Stimulated activated CD4-positive, alpha-beta T cell treated with anti-CD3 and anti-CD28 coated beads, Interleukin-1b, Interleukin-23, amount 100 ng/mL, for 1 hour (primary cell): ENCODE measurements at places on chromosomes 3 and 15.

DNA sequence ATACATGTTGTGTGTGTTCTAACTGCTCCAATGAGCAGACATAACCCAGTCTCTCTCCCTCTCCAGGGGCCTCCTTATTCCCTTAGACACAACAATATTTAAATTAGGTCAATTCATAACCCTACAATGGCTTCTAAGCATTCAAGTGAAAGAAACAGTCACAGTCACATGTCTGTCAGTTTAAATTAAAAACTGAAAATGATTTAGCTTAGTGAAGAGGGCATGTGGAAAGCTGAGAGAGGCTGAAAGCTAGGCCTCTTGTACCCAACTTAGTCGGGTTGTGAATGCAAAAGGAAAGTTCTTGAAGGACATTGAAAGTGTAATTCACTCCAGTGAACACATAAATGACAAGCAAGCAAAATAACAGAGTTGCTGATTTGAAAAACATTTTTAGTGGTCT is 1519.6 kb downstream of the OTOL1 start:
- no peak for DNase-seq

DNA sequence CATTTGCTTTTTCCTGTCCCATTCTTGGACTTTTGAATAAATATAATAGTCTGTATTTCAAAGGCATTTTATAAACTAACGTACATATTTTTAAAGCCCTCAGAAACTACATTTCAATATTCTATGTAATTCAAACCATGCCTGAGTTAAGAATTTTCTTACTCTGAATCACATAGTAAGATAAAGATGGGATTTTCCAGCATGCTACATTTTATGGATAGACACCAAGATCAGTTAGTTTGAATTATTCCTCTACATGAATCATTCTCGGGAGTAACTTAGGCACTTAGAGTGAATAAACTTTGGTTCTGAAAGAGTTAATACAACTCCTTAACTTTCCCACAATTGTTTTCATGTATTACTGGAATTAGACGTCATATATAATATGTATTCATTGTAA is 713.3 kb upstream of the CBLB start:
- no peak for DNase-seq

- no peak for DNase-seq
These were observed 14.5 kb downstream of the C3orf20 start for GRCh38 chr3:14689247-14689980.

- DNase-seq = no peak
These were observed 62.7 kb upstream of the RNU6-1 start for GRCh38 chr15:67902579-67903009.

DNA sequence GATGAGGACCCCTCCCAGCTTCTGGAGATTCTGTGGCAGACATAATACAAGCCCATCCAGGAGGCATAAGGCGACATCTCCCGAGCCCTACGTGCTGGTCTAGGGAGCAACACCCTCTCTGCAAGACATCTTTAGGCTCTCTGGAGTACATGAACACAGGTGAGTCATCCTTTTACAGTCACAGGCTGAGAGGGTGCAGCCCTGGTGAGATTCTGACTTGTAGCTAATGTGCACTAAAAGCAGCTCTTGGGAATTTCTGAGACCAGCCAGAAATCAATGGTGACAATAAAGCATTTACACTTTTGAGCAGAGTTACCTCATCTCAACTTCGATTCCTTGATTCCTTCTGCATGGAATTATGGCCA is 131.1 kb downstream of the XXYLT1 start:
- no peak for DNase-seq

GRCh38 chr3:130539005-130539404 is 22.0 kb downstream of the COL6A6 start:
- DNase-seq = peak; percentile 4

- DNase-seq = no peak
These were observed 17.0 kb upstream of the DNAJC19 start for GRCh38 chr3:181006541-181006940.

DNA sequence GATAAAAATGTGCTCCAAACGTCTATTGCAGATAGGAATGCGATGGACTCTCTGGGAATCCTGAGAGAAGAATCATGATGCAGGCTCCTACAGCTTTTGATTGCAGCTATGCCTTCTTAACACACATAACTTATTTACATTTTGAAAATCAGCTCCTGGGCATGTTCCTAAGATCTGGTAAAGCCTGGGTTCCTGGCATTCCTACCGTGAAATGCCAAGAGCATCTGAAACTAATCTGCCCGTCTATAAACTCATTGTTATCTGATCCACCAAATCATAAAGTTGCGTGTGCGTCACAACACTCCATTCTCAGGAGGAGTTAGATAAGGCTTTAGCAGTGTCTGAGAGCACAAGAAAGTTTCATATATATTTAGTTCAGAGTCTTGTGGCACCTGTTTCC is 79.0 kb upstream of the VGLL3 start:
- DNase-seq = no peak

DNA sequence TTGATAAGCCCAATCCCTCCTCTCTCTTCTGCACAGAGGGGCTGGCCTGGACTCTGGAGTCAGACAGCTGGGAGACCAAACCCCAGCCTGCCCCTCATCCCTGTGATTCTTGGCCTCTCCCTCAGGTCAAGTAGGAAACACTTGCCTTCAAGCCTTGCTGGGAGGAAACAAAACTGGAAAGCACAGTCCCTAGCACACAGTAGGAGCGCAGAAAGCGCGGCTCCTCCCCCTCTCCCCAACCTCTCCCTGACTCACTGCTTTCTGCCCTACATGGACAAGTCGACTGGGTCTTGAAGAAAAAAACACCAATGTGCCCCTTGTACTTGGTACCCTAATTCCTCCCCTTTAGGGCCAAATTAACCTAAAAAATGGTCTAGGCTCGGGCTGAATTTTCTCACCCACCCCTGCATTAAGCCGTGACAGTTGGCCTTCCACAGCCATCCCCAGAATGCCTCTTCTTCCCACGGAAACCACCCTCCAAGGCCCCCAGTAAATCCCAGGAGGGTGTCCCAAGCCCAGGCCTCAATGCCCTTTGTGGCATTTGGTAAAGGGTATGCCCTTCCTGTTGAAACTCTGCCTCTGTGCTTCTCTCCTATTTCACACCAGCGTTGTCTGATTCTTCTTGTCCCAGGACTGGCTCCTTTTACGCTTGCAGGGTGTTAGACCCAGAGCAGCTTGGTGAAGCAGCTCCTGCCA is 11.3 kb upstream of the RAF1 start:
- no peak for DNase-seq

GRCh38 chr3:59404064-59404463 is 354.2 kb upstream of the CFAP20DC start:
- DNase-seq = no peak

DNA sequence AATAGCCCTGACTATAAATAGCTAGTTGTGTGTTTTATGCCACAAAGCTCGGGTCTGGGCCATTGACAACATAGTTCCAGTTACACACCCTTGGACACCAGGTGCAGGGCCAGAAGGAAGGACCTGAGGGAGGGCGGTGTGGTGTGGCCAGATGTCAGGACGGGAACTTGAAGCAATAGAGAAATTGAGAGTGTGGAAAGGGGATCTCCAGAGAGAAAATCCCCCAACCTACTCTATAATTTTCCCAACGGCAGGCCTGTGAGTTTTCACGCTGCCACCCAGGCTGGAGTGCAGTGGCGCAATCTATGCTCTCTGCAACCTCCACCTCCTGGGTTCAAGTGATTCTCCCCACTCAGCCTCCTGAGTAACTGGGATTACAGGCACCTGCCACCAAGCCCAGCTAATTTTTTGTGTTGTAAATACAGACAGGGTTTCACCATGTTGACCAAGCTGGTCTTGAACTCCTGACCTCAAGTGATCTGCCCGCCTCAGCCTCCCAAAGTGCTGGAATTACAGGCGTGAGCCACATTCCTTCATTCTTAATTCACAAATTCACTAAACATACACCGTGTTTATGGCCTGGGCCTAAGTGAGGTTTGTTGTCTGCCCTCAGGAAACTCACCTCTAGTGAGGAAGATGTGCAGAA is 70.8 kb upstream of the KLF13 start:
- no peak for DNase-seq

DNA sequence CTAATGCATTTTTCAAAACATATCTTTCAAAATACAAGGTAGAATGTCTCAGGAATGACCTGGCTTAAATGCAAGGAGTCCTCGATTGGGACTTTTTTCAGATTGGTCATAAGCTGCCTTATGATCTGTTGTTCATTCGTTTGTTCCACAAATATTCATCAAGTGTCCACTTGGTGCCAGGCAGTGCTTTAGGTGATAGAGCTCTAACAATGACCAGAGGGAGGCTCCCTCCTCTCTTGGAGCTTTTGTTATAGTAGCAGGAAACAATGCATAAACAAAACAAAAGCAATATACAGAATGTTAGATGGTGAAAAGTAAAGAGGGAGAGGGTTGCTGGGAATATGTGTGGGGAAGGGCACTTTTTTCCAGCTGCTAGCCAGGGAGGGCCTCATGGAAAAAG is 156.1 kb downstream of the MCTP2 start:
- DNase-seq = no peak

- no peak for DNase-seq
These were observed 13.5 kb upstream of the ZFYVE19 start for GRCh38 chr15:40793216-40793989.

DNA sequence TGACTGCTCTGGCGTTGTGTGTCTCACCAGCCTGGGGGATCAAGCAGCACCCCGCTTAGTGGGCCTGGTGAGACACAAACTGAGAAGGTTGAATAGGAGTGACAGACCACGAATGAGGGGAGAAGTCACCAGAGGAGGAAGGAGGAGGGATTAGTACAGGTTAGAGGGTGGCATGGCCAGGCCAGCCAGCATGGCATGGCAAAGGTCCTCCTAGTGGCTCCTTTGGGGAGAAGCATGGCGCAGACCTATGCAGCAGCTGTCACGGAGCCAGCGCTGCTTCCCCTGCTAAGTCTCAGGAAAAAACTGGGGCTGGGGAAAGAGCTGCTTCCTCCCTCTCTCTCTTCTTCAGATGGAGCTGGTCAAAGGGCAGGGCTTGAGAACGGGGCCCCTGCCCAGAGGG is 48.6 kb downstream of the ZDHHC3 start:
- DNase-seq = no peak

GRCh38 chr3:152058856-152059255 is 185.4 kb downstream of the SUCNR1 start:
- no peak for DNase-seq

- DNase-seq = no peak
These were observed 157.7 kb downstream of the RBMS3 start for GRCh38 chr3:29438580-29438979.

DNA sequence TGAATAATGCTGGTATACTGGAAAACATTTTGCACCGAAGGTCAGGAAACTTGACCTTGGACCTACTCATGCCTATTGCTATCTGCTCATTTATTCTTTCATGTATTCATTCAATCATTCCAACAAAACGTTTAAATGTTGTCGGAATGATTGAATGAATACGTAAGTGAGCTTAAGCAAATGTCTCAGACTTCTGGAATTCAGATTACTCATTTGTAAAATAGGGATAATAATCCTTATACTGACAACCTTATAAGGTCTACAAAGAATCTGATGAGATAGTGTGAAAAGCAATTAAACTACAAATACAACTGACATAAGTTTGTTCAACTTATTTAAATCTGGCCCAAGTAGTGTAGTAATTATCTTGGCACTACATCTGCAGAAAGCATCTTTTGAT is 288.7 kb downstream of the WDR72 start:
- no peak for DNase-seq

GRCh38 chr15:41880156-41880877 is 13.5 kb downstream of the SPTBN5 start:
- no peak for DNase-seq

- DNase-seq = no peak
These were observed 27.9 kb downstream of the IFT122 start for GRCh38 chr3:129467932-129468331.

- DNase-seq = no peak
These were observed 14.9 kb downstream of the IGSF10 start for GRCh38 chr3:151446002-151446340.

- DNase-seq = no peak
These were observed 9.9 kb downstream of the TJP1 start for GRCh38 chr15:29812384-29812694.

DNA sequence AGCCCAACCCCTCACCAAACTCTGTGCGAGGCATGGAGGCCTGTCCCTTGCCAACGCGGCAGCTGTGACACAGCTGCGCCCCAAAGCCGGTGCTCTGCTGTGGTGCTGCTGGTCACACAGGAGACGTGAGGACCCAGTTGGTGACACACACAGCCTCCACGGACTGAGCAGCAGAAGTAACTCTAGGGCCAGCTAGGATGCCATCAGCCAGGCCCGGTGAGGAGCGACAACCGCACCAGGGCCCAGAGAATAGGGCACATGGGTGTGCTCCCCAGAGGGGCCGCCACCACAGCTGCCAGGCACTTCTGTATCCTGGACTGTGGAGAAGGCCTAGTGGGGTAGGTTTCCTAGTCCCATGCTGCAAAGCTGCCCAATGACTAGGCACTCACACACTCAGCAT is 10.7 kb downstream of the ZXDC start:
- no peak for DNase-seq

GRCh38 chr3:187291001-187291511 is 481 bp downstream of the MASP1 start:
- no peak for DNase-seq

GRCh38 chr15:87961851-87962420 is 294.6 kb downstream of the NTRK3 start:
- no peak for DNase-seq

- no peak for DNase-seq
These were observed 192.9 kb upstream of the CADPS start for GRCh38 chr3:63067999-63068645.

DNA sequence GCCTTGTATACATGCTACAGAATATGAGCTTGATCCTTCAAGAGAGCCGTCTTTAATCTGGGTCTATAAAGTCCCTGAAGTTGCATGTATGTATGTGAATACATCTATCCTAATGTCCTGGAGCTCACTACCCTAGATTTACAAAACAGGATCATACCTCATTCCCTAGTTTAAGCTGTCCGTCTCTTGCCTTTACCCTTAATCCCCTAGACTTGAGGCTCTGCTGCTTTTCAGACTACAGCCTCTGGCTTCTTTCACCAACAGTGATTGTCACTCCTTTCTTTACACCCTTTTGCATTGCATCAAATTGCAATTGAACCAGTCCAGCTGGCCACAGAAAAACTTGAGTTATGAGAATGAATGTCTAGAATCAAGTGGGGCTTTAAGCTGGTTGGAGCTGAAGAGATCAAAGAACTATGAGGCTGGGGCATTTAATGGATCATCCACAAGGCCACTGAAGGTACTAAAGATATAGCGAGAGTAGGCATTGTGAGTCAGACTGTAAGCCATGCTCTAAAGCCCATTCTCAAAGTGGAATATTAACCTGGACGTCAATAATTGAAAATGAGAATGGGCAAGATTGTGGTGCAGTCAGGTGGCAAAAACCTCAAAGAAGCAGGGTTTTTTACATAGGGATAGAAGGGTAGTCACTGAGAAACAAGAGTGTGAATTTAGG is 12.3 kb upstream of the PLD1 start:
- no peak for DNase-seq

DNA sequence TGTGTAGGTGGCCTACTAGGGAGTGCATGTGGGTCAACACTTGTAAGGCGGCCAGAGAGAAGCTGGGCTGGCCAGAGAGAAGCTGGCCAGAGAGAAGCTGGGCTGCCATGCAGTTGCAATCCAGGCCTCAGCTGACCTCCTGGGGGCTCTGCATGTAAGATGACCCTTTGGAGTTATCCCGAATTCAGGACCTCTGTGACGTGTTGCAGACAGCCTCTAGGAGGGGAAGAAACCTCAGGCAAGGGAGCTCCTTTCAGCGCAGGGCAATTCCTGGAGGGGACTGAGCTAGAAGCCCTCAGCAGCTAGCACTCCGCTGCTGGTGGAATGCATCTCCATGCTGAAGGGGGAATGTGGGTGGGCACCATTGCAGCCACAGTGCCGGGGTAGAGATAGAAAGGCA is 15.8 kb upstream of the KBTBD12 start:
- DNase-seq = no peak

- DNase-seq = no peak
These were observed 77.5 kb downstream of the RPL39L start for GRCh38 chr3:187061748-187062147.
